MCF 10A (cell line): ENCODE measurements at places on chromosomes 3 and 15.

DNA sequence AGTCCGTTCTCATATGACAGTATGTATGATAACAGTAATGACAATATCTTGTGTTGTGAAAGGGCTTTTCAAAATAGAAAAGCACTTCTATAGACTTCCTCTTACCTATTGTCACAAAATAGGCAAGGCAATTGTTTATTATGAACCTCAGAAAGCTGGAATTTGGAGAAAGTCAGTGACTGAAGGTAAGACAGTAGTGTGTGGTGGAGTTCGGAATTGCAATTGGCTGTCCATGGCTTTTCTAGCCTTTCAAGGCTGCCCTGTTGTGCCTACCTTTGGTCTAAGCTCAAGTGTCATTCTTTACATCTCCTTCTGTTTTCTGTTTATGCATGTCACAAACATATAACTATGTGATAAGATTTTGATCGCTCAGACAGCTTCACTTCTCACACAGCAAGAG lies 219.3 kb upstream of the NR2E3 start:
- DNase-seq = no peak

- DNase-seq = no peak
Measured at GRCh38 chr15:30984542-30984941, 6.9 kb downstream of the MTMR10 start.

DNA sequence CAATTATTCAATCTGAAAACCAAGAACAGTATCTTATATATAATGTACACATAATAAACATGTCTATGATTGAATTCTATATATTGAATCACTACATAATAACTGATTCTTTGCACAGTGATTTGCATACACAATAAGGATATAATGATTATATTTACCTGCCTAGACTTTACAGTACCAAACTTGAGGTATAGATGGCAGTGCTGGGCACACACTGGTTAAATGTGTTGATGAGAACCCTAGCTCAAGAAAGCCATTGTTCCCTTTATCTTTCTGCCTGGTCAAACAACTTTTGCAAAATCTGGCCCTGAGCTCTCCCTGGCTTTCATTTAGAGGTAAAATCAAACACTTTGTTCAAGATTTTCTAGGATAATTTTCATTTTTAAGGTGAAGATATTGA lies 697.7 kb downstream of the TUSC7 start:
- peak; percentile 35 for DNase-seq

GRCh38 chr3:9402410-9403228 lies 5.2 kb downstream of the SETD5 start:
- DNase-seq = peak; percentile 48

DNA sequence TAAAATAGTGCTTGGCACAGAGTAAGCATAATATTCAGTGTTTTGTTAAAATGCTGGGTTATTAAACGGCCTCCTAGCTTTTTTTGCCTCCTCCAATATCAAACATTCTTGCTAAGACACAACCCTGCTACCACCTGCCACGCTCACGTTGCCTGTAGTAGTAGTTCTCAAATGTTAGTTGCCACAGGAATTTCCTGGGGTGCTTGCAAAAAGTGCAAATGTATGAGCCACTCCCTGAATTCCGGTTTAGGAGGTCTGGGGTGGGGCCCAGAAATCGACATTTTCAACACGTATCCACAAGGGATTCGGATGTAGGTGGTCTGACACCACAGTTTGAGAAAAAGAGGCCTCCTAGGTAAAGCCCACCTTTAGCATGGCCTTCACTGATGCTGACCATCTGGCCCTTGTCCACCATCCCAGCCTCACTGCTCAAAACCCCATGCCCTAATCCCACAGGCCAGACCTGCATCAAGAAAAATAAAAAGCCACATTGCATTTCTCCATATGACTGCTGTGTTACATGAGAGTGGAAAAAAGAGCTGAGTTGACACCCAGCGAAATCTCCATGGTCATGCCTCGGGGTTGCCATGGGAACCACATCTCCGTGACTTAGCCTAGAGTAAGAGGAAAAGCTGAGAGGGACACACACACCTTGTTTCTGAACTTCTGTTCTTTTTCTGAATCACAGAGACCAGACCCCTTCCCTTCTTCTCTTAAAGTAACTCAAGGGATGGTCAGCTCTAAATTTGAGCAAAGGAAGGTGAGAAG lies 116.4 kb upstream of the HES1 start:
- no peak for DNase-seq

- DNase-seq = no peak
Measured at GRCh38 chr15:78232951-78233350, 1.4 kb downstream of the ACSBG1 start.

DNA sequence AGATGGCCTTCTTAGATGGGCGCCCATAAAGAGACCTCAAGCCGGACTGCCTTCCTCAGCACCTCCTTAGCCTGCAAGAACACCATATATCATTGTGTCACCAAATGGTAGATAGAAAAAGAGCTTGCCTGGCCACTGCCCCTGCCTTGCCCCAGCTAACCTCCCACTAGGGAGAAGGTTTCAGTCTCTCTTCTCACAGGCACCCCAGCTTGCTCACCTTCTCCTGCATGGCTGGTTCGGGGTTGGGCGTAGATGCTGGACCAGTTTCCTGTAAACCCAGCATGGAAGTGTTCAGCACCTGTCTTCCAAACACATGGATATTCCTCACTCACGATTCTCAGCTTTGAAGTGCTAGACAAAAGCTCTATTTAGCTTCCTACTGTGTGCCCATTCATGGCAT lies 3.3 kb upstream of the SLC22A14 start:
- DNase-seq = no peak

GRCh38 chr3:100269410-100270214 lies 8.8 kb downstream of the TBC1D23 start:
- DNase-seq = peak; percentile 80

DNA sequence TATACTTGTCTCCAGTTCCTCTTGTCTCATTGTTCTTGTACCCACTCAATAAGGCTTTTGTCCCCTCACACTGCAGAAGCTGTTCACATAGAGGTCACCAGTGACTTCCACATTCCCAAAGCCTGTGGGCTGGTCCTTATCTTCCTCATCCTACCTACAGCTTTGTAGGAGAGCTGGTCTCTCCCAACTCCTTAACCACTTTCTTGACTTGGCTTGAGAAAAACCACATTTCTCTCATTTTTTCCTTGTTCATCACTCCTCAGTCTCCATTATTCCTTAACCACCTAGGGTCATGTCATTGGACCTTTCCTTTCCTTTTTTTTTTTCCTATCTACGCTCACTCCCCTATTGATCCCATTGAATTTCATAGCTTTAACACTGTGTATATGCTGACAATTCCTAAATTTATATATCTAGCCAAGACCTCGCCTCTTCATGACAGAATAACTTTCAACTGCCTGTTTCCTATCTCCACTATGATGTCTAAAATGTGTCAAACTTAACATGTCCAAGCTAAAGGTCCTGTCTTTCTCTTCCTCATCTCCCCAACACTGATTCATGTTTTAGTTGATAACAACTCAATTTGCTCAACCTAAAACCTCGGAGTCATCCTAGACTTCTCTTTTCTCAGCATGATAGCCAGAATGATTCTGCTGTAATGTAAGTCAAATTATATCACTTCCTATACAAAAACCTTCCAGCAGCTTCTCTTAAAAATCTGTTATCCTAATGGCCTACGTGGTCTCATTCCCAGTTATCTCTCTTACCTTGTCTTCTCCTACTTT lies 49.5 kb downstream of the CEP63 start:
- no peak for DNase-seq

DNA sequence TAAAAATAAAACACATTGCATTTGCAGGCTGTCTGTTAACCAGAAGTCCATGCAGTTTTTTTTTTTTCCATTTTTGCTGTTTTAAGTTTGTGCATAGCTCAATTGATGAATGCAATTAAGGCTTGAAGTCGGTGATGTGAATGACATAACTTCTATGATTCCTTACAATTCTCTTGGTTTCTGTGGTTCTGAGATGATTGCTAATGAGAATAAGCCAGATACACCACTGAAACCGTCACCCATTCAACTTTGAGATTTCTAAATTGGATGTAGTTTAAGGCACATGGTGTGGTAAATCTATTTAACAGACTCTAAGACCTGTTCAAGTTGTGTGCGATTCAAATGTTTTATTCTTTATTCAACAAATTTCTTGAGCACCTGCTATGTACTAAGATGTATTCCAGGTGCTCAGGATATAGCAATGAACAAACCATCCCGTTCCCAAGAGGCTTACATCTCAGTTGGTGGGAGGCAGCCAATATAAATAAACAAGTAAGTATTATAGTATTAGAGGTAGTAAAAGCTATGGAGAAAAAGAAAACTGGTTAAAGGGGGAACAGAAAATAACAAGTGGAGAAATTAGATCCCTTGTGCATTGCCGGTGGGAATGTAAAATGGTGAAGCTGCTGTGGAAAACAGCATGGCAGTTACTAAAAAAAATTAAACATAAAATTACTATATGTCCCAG lies 4.0 kb downstream of the ITPR1 start:
- no peak for DNase-seq

DNA sequence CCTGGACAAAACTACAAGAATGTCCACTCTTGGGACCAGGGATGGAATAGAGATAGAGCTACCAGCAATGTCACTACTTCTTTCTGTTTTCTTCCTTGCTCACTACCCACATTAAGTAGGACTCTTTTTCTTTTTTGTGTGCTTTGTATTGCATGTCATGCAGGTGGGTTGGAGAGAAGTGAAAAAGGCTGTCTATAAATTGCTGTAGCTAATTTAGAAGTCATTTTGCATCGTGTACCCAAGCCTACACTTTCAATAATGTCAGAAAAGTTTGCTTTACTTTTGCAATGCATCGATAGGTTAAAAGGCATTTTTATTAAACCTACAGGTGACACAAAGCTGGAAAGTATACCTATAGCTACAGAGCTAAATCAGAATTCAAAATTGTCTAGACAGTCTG lies 58.9 kb downstream of the GTF2E1 start:
- DNase-seq = no peak

GRCh38 chr3:52593103-52593502 lies 56.7 kb downstream of the UQCC5 start:
- DNase-seq = no peak

DNA sequence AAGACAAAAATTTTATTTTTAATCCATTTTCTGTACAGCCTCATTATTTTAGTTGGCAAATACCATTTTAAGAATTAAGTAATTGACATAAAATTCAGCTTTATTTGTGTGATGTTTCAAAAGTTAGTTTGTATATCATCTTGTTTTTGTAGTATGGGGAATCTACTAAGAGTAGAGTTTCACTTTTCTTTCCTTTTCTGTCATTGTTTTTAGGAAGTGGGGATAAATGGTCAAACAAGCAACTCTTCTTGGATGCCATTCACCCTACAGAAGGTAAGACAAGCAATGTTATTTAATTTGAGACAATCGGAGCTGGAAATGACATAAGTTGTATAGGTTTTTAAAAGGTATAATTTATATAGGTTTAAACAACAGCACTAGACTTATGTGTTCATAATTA lies 268.3 kb downstream of the BBX start:
- no peak for DNase-seq
